Stimulated activated CD8-positive, alpha-beta memory T cell treated with anti-CD3 and anti-CD28 coated beads, Interleukin-15, amount 100 ng/mL, for 48 hours (primary cell): ENCODE measurements at places on chromosomes 7 and 10.
A peak's percentile ranks its signal among the peaks of the same experiment; 100 is the strongest.

- no peak for DNase-seq
Observed at GRCh38 chr10:88657901-88658300, 6.3 kb upstream of the LIPF start.

- no peak for DNase-seq
Observed at GRCh38 chr7:33593611-33594010, 311.7 kb upstream of the BMPER start.

DNA sequence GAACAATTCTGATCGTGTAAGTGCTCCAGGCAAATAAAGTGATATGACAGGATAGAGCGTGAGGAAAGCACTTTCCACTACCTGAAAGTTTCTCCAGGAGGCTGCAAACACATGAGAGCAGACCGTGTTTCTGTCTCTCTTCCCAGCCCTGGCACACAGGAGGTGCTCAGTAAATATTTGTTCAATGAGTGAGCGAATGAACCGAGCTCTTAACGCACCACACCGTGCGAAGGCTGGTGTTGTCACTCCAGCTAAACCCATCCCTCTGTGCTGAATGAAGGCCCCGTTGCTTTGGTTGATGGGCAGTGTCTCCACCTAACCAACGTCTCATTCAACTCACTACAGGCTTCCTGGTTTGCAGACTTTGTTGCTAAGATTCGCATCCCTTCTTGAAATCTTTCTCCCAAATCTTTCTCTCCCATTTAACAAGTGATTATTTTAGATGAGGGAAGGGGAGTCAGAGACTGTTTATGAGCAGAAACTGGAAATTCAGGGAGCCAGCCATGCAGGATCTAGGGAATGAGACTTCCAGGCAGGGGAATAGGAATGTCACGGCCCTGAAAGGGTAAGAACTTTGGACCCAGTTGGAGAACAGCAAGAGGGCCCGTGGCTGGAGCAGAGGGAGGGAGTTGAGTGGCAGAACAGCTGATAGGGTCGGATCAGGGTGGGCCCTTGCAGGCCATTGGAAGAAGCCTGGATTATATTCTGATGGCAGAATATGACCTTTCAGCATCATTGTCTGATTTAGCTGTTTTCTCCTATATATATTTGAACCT lies 282.6 kb downstream of the CAMK1D start:
- no peak for DNase-seq

DNA sequence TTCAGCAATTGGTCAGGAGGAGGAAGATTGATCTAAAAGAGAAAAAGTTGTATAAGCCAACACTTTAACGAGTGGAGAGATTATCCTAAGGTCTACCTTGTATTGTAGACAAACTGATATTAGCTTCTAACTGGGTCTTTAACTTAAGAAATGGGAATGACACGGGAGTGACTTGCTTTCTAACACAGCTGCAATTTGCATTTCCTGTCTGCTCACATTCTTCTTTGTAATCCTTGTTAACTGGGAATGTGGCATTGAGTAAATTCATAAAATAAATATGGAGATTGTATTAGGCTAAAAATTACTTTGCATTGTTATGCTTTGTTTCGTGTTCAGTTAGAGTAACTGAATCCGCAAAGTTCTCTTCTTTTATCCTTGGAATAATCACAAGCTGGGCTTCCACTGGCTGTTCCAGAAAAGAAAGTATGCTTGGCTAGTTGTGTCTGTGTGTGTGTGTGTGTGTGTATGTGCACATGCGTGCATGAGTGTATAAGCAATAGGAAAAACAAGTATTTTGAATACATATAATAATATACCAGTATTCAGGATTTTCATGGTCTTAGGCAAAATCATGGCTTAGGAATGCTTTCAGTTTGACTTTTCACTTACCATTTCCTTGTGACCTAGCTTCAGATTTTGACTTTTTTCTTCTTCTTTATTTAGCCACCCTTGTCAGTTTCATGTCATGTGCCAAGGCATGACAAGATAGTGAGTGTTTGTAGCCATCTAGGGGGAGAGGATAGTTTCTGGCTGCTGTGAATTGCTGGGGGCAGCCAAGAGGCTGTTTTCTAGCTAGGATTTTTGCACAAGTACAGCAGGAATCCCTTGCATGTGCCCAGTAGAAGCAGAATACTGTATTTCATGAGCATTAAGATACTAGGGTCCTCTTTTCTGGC lies 54.5 kb upstream of the FZD8 start:
- DNase-seq: no peak

DNA sequence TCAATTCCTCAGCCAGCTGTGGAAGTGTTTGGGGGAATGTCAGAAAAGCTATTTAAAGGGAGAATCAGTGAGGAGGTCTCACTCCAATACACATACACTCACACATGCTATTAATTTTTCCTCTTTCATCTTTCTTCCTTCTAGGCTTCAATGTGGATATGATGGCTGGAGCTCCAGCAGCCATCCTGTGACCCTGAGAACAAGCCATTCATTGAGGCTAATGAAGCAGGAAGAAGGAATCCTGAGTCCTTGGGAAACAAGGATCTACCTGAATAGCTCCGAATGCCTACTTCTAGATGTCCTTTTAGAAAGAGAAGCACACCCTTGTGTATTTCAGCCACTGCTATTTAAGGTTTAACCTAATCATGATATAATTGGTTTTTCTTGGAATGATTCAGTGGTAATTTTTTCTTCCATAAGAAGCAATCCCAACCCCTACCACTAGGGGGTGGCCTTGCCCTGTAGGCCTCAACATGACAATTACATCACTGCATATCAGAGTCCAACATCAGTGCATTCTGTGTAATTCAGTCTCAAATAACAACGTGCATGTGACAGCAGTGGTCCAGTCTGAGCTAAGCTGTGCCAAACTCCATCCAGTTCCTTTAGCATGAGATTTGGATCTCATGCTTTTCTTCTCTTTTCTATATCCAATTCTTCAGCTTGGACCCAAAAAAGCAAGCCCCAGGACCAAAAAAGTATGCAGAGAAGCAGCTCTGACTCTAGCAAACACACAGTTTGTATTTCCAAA lies 85.3 kb upstream of the ANKRD1 start:
- peak; percentile 24 for DNase-seq

GRCh38 chr10:132793871-132794849 lies 8.2 kb upstream of the NKX6-2 start:
- no peak for DNase-seq

- DNase-seq: no peak
Observed at GRCh38 chr10:90180886-90181691, 479.7 kb downstream of the KIF20B start.

- DNase-seq: no peak
Observed at GRCh38 chr10:117545141-117546019, 2.8 kb downstream of the EMX2 start.

GRCh38 chr7:34672430-34672829 lies 14.4 kb downstream of the NPSR1 start:
- no peak for DNase-seq

DNA sequence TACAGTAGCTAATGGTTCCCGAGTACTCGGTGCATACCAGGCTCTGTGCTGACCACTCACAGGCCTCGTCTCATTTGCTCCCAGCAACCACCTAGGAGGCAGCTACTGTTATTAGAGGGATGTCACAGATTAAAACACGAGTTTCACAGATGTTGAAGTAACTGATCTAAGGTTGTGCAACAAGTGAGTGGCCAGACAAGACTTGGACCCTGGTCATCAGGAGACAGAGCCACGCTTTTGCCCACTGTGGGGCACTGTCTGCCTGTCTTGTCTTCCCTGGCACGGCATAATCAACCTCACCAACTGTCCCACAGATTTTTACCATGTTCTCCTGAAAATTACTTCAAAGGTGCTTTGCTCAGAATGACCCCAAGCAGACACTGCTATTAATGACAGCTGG lies 111.6 kb upstream of the HABP2 start:
- DNase-seq: no peak

- DNase-seq: no peak
Observed at GRCh38 chr10:1133495-1134045, 77.4 kb downstream of the WDR37 start.

- no peak for DNase-seq
Observed at GRCh38 chr7:100433592-100434296, 2.6 kb downstream of the PPP1R35 start.

GRCh38 chr7:40584667-40585433 lies 450.0 kb downstream of the SUGCT start:
- no peak for DNase-seq
